Large intestine (tissue), 12 donors: ENCODE measurements at places on chromosomes 1 and 21. TPM values are rescaled to one million over a fixed set of nuclear protein-coding genes. Genes with fewer than 3 reads are reported as not detected.

DNA sequence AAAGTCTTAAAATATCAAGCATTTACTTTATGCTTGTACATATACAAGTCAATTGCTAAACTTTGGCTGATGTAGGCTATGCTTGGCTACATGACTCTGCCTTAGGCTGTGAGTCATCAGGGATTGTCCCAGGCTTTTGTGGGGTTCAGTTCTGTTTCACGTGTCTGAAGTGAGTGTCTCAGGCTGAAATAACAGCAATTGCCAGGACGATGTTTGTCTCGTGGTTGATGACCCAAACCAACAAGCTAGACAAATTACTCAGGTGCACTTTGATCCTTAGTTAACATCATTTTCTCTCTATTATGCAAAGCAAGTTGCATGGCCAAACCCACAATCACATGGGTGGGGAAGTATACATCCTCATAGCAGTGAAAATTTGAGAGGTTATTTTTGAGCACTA, 410.1 kb downstream of the BRINP3 start:
- DNase-seq = peak; percentile 69

DNA sequence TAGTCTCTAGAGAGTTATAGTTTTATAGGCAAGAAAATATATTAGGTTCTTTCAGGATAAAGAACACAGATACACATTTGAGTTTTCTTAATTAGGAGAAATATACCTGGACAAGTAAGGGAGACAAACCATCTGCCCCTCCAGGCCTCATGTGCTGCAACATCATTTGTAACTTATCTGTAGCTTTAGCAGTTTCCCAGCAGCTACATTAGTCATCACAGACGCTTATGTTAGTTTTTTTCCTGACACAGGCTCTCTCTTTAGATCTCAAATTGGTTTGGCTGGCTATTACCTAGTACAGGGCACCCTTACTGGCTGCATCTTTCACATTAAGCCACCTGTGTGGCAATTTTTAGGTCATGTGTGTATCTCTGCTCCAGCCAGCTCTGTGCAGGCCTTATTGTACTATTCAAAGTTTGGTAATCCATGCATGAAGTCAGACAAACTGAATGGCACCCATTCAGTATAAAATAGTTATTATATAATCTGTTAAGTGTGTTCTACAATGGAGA, 25.9 kb downstream of the GNPAT start:
- no peak for DNase-seq

DNA sequence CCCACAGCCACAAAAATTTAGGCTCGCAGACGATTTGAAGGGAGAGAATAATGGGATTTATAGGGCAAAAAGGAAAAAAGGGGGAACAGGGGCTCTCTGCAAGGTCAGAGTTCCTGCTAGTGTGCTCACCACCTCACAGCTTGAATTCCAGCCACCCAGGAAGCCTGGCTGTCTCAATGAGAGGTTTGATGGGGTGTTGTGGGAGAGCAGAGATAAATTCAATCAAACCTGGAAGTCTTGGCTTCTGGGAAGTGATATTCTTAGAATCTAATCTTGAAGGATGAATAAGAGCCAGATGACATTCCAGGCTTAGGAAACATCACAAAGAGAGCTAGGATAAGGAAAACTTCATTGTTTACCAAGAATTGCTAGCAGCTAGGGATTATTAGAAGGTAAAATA, 47.4 kb upstream of the C21orf91 start:
- no peak for DNase-seq

DNA sequence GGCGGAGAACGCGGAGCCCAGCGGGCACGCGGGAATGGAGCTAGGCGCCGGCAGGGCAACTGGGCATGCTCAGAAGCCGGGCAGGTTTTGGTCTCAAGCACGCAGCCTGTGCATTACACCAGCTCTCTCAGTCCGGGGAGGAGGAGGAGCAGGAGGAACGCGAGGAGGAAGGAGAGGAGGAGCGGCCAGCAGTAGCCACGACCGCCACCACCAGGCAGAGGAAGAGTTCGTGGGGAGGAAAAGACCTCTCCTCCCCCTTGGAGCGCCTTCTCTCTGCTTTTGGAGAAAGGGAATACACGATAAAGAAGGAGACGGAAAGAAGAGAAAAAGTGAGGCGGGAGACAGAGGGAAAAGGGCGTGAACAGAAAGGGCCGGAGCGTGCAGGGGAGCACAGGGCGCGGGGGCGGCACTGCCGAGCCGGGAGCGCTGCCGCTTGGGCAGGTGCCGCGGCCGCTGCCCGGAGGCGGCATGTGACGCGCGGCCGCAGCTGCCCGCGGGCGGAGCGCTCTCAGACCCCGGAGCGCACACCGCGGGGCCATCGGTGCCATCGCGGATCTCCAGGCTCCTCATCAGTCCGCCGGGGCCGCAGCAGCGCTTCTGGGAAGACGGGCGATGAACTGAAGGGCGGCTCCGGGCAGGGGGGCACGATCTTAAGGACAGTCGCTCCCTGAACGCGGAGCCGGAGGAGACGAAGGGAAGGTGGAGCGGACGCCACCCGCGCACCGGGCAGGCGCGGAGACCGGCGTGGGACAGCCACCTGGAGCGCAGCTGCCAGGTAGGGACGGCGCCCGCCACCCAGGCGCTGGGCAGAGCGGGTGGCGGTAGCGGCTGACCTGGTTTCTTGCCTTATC, at the start of gene CHRM3:
Gene CHRM3, plus strand, starts transcription at position 116 of the 851 bp plus-strand sequence. CDS start 520,884 bp downstream, outside the sequence.
- peak; percentile 93 for DNase-seq

DNA sequence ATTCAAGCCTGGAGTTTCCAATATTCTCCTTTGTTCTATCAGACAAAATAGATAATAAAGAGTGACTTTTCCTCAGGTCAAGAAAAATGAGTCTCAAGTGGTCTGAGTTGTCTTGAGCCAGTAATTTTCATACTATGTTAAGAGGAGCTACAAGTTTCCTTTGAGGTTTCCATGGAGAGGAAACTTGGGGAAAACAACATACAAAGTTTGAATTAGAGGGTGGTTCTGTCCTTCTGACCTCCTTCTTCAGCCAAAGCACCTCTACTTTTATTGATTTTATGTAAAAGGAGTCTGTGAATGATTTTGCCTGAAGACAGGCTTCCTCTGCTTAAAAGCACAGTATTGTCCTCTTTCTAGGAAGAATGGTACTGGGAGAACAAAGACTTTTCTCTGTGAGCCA, 497.2 kb upstream of the PKN2 start:
- DNase-seq = no peak

GRCh38 chr21:31334648-31335121, 9.4 kb downstream of the TIAM1 start:
- no peak for DNase-seq

DNA sequence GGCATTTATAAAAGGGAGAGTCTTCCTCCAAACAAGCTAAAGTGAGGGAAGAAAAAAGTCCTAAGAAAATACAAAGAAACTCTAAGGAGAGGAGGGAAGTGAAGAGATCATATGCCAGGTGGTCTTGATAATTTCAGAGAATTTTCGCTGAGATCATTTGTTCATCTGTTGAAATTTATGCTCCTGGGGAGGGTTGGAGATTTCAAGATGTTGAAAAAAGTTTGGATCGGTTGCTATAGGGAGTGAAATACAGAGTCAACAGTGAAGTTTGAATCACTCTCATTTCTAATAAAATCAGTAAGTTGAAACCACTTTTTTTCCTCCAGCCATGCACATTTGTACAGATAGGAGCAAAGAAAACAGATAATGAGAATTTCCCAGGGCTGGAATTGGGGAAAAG, 299.1 kb upstream of the ADAMTS5 start:
- no peak for DNase-seq

- no peak for DNase-seq
These were observed 264.1 kb upstream of the GREM2 start for GRCh38 chr1:240876071-240876470.

DNA sequence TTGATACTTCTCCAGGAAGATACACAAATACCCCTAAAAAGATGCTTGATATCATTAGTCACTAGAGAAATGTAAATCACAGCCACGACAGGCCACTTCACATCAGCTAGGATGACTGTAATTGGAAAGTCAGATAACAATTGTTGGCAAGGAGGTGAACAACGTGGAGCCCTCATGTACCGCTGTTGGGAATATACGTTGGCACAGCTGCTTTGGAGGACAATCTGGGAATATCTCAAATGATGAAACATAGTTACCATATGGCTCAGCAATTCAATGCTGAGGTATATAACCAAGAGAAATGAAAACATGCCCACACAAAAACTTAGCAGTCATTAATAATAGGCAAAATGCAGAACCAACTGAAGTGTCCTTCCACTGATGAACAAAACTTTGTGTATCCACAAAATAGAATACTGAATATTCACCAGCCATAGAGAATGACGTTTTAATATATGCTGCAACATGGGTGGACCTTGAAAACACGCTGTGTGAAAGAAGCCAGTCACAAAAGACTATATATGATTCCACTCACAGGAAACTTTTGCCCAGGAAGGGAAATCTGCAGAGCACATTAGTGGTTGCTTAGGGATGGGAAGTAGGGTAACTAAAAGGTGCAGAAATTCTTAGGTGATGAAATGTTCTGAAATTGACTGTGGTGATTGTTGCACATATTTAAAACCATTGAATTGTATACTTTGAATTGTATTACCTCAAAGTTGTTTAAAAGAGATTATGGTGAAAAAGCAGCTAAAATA, 95.4 kb downstream of the AHCTF1 start:
- DNase-seq = no peak

Gene NECTIN4
- polyA plus RNA-seq = 0.42 TPM

GRCh38 chr1:223887747-223888418, 42.1 kb upstream of the TP53BP2 start:
- no peak for DNase-seq

DNA sequence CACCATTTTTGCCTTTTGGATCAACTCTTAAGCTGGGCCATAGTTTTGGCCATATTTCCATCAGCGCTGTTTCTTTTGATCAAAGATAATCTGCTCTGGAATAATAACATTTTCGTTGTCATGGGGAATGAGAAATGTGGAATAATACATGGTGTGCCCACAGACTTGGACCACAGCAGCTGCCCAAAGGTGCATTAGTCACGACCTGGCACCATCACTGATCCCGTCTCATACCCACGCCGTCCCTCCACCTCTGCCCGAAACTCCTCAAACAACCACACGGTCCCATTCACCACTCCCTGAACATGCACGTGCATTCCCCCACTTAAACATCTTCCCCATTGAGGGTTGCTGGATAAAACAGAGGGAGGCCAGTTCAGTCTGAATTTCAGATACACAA, 76.9 kb downstream of the SLC66A1 start:
- no peak for DNase-seq

Gene NBPF10
- polyA plus RNA-seq = 0.79 TPM

Gene PLA2G5
- polyA plus RNA-seq = 0.04 TPM

DNA sequence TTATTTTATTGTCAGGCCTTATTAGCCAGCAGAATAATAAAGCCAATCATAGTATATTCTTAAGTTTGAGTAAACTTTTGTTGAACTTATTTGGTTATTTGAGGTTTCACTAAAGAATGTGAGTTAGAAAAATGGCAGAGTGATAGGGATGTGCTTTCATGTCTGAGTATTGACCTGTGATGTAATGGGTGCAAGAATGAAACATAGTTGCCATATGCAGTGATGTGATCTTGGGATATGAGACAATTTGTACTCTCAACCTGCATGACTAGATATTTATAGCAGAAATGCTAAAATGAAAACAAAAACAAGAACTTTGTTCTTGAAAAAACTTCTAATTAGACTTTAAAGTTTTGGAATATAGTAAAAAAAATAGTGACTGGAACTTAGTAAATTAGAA, 97.9 kb downstream of the DISP1 start:
- no peak for DNase-seq

Gene AVPR1B
- polyA plus RNA-seq = 0.81 TPM

Gene GJA4
- polyA plus RNA-seq = 15.0 TPM
